ENCODE measurements at places on chromosomes 7 and 10.
A peak's percentile ranks its signal among the peaks of the same experiment; 100 is the strongest.

- DNase-seq, result peak; percentile 96
Observed at GRCh38 chr10:6729071-6729774, 149.1 kb upstream of the PRKCQ start.

GRCh38 chr10:99906470-99906869 is 103.3 kb downstream of the DNMBP start:
- peak; percentile 98 for DNase-seq

GRCh38 chr7:52273685-52274610 is 761.5 kb upstream of the POM121L12 start:
- DNase-seq, result no peak

DNA sequence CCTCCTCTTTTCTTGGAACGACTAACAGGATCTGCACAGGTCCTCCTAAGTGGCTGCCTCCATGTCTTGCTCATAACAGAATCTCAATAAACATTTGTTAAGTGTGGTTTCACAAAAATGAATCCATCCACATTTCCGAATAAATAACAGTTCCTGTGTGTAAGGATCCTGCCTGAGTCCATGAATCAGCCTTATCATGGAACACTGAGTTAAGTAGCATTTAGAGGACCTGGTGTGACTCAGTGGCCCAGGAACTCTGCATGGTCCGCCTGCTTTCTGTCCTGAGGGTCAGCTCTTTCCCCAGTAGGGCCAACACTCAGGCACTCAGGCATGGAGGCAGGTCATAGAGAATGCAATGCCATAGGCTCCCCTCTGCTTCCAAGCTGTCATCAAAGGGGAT is 15.8 kb upstream of the C10orf90 start:
- peak; percentile 52 for DNase-seq

GRCh38 chr7:141072548-141073172 is 1.2 kb upstream of the TMEM178B start:
- peak; percentile 81 for DNase-seq

- DNase-seq, result no peak
Observed at GRCh38 chr7:2594599-2594998, 35.8 kb downstream of the IQCE start.

DNA sequence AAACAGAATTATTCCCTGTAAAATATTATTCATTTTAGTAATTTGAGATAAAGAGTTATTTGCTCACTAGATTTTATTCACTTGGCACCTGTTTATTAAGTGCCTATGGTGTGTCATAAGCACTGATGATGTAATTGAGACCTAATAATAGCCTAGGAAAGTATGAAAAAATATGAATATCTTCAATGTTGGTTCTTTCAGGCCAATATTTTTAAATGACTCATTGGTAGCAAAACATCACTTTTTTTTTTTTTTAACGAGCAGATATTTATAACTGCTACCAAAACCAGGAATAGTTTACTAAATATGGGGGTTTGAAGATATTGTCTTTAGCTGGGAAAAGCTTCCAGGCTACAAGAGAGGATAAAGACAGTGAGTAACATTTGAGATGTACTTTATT is 228.0 kb downstream of the PRKG1 start:
- peak; percentile 42 for DNase-seq

DNA sequence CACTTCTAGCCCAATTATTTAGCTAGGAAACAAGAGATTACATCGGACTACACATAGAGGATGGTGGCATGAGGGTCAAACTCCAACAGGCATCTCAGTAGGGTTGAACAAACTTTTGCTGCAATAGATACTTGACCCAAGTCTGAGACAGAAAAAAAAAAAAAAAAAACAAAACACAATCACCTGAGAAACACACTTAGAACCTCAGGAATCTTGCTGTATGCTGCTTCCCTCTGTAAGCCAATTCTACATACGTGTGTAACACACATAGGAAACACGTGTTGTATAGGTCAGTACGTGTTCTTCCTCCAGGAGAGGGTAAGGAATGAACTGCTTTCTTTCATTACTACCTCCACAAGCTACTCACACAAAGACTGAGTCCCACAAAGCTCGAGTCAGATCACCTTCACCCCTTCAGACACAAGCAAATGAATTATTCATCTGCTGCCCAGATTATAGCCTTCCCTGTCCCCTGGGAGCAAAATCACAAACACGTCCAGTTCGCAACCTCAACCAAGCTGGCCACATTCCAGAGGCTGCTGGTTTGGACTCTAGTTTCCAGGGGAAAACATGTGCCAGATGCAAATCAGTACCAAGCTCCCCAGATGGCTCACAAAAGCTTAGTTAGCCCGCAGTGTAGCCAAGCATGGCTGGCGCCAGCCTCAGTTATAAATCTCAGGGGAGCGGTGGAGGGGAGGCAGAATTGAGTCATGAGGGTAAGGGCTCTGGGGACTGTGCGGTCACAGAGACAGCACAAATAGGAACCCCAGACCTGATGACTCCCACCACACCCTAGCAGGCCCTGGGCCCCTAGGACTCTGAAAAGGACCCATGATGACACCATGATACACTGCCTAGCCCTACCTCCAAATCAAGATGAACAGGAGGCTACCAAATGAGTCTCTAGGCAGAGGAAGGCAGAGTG is 15.1 kb downstream of the PSAP start:
- peak; percentile 99 for DNase-seq

GRCh38 chr7:114298011-114298410 is 116.6 kb upstream of the FOXP2 start:
- DNase-seq, result no peak

DNA sequence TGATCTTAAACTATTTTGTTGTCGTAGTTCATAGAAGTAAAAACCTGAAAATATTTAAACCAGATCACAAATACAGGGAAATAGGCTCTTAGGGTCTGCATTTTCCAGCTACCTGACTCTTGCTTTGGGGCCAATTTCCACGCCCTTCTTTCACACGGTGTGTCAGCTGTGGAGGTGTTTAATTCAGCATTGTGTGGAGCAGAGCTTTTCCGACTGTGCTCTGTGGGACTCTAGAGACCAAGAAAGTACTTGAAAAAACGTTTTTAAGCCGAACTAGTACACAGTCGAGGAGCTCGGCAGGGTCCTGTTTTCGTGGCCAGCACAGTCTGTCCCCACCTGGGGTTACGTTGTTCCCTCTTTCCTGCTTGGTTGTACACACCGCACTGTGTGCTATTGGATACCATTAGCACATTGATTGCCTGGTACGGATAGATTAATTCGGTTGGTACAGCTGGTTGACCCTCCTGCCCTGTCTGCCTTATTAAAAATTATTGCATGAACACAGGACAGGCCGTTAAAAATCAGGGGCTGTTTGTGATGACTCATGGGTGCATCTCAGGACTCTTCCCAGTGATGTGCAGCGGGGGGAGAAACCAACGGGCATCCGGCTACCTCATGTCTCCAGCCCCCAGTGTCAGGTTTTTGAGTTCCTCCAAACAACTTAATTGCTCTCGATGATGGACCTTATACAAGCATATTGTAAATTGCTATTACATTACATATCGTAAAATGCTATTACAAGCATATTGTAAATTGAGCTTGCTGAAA is 80.7 kb upstream of the BTBD16 start:
- peak; percentile 57 for DNase-seq

- no peak for DNase-seq
Observed at GRCh38 chr7:28144266-28144665, 36.3 kb downstream of the JAZF1 start.

DNA sequence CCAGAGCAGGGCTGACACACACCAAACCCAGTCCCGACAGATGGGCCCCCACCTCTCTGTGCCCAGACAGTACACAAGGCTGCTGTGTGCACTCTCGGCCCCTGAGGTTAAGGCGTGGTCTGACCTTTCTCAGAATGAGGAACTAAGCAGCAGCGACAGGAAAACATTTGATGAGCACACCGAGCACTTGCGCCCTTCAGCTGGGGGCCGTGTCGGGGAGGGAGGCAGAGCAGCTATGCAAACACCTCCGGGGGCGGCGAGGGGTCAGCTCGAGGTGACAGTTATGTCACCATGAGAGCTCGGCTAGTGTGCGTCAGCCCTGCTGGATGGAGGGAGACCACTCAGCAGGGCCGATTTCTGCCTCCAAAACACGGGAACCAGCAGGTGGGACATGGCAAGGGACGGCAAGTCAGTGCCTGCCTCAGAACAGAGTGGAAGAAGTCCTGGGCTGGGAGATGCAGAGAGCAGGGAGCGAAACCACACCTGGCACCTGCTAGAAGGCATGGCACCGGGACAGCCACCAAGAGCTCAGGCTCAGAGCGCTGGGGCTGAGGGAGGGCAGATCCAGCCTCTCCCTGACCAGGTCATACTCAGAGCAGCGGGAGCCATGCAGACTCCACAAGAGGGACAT is 57.4 kb downstream of the CHST15 start:
- no peak for DNase-seq

- DNase-seq, result no peak
Observed at GRCh38 chr7:150626696-150627095, 5.5 kb downstream of the GIMAP6 start.

- peak; percentile 62 for DNase-seq
Observed at GRCh38 chr10:122112021-122112616, 123.2 kb downstream of the TACC2 start.

DNA sequence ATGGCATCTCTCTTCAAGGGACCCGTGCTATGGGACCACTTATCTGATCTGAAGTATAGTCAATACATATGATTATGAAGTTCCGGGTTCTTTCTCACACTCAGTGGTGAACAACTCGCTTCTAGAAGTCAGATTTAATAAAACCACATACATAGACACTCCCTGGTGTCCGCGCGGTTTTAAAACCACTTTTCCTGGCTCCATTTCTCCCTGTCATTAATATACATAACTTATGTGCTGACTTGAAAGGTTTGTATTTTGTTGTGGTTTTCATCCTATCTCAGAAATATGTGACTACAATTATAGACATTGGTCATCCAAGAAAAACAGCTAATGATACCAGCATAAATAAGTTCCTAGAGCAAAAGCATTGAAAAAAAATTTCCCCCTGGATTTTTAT is 34.0 kb downstream of the SVIL start:
- DNase-seq, result peak; percentile 29

GRCh38 chr7:43905209-43905946 is 1.0 kb downstream of the URGCP start:
- DNase-seq, result peak; percentile 52

GRCh38 chr10:30169342-30169741 is 110.0 kb upstream of the JCAD start:
- no peak for DNase-seq

- no peak for DNase-seq
Observed at GRCh38 chr7:149887311-149887710, 13.5 kb downstream of the ATP6V0E2 start.

- DNase-seq, result peak; percentile 44
Observed at GRCh38 chr10:70379581-70380176, 2.7 kb downstream of the LRRC20 start.

DNA sequence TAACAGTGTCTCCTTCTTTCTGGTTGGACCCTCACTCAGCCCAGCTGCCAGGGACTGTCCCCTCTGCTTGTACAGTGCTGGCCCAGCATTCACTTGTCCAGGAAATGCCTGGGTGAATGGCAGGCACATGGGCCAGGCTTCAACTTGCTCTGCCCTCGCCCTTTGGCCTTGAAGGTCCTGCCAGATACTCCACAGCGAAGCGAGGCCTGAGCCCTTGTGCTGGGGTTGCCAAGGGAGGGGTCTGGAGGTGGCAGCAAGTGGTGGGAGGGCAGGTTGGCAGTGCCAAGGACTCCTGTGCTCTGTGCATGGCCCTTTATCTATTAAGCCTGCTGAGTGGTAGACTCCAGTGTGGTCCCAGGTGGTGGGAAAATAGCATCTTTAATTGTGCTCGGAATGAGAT is 75.7 kb downstream of the CDH23 start:
- DNase-seq, result no peak

GRCh38 chr7:50994753-50995319 is 212.1 kb upstream of the GRB10 start:
- no peak for DNase-seq

- no peak for DNase-seq
Observed at GRCh38 chr10:116470768-116471415, 43.2 kb downstream of the PNLIPRP3 start.

DNA sequence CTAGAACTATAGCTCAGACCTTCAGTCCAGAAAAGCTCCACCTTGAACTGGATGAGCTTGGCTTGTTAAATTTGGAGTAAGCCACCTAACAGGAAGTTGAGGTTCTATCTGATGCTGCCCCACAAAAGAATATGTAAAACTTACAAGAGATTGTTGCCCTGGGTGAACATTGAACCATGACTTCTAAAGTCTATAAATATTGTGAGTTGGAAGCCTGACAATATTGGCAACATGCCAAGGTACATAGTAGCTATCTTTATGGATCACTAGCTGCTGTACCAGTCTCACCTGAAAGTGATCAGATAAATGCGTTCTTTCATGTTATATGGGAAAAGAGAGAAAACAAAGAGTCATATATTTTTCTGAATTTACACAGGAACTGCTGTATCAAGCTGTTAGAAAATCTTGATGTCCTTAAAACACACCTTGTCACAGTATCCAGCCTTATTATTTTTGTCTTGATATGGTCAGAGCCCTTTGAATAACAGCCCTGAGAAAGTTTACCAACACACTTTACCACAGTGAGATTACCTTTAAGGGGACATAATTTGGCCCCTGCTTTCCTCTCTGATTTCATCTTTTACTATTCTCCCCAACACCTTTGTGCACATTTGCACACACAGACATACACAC is 92.0 kb downstream of the LSMEM1 start:
- no peak for DNase-seq

DNA sequence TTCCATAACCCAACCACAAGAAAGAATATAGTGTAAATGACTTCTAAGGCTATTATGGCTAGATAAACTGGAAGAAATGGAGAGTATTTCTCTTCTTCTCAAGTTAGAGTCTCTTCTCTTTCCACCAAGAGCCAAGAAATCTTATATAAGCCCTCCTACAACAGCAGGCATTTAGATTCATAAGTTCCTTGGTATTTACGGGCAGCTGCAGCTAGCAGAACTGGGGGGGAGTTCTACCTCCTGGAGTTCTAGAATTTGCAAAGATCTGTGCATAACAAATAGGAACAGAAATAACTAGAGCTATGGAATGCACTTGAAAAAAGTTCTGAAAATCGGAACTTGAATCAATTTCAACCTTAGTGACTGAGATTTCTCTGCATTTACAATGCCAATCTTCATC is 715.2 kb upstream of the GRM3 start:
- DNase-seq, result no peak

GRCh38 chr10:100866575-100867098 is 46.1 kb upstream of the SLF2 start:
- DNase-seq, result no peak

- DNase-seq, result no peak
Observed at GRCh38 chr10:32376097-32376496, 29.1 kb upstream of the EPC1 start.

DNA sequence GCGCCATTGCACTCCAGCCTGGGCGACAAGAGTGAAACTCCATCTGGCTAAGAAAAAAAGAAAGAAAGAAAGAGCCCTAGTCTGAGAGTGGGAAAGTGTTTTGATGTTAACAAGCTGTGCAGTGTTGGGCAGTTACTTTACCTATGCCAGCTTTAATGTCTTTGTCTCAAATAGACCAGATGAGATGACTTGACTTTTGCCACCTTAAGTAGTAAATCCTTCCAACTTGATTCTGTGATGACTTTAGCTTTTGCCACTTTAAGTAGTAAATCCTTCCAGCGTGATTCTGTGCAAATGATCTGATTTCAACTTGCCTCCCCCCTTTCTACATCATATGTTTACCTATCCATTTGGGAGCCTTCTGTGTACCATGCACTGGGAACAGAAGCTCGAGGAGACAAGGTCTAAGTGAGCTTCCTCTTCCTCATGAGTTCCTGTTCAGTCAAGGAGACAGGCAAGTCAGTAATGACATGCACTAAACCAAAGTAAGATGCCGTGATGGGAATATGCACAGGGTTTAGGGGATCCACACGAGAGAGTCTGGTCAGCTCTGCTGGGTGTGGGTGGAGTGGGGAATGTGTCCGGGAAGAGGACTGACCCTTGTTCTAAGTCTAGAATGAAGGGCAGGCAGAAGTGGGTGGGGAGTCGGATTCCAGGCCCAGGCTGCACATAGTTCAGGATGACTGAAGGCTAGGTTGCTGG is 17.2 kb downstream of the INPP5F start:
- peak; percentile 23 for DNase-seq

All from fibroblast of mammary gland (primary cell).